Activated naive CD4-positive, alpha-beta T cell (primary cell): ENCODE measurements at places on chromosomes 6 and 20.

GRCh38 chr6:41080621-41081020 lies 7.8 kb downstream of the NFYA start:
- DNase-seq, result no peak

GRCh38 chr20:23637282-23638221 lies at the start of gene CST3:
Gene CST3, minus strand, starts transcription at chr20:23637955. Its CDS starts 93 bp downstream, at chr20:23637862.
- DNase-seq, result no peak

DNA sequence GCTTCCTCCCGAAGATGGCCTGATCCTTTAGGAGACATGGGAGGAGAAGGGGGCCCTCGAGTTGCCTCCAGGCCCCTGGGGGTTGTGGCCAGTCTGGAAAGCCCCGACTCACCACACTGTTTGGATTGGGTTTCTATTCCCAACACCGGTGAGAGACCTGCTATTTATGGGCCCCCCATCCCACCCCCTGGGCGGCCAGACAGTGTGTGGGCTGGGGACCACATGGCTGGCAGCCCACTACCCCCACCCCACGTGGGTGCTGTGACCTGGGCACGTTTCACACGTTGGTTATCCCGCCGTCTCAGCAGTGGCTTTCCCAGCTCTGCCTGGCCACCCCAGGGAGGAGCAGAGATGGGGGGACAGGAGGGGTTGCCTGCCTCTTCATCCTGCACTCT lies 116.1 kb downstream of the VEGFA start:
- DNase-seq, result no peak

DNA sequence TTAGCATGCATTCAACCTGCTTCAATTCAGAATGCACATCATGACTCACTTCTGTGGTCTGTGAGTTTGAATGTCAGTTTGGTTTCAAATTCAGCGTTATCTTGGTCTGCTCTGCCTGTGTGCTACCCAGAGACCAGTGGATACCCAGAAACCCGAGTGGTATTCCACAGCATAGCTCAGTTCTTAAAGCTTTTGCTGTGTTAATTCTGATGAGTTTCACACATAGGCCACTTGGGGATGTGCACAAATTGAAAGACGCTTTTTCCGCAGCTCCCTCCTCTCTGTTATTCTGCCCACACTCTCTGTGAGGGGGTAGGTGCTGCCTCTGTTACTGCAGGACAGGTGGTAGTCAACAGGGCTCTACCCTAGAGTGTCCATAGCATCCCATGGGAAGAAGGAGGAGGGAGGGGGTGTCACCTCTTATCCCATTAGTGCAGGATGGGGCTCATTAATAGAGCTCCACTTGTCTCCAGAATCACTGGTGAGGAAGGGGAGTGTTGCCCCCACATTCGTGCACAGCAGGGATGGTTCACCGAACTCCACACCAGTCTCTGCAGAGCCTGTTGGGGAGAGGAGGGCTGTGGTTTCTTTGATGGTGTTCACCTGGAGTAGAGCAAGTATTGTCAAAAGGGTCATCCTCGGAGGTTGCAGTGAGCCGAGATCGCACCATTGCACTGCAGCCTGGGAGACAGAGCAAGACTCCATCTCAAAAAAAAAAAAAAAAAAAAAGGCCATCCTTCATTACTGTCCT lies 29.2 kb upstream of the SDCBP2 start:
- no peak for DNase-seq

- no peak for DNase-seq
Measured at GRCh38 chr6:125570526-125570925, 178.9 kb upstream of the HEY2 start.

DNA sequence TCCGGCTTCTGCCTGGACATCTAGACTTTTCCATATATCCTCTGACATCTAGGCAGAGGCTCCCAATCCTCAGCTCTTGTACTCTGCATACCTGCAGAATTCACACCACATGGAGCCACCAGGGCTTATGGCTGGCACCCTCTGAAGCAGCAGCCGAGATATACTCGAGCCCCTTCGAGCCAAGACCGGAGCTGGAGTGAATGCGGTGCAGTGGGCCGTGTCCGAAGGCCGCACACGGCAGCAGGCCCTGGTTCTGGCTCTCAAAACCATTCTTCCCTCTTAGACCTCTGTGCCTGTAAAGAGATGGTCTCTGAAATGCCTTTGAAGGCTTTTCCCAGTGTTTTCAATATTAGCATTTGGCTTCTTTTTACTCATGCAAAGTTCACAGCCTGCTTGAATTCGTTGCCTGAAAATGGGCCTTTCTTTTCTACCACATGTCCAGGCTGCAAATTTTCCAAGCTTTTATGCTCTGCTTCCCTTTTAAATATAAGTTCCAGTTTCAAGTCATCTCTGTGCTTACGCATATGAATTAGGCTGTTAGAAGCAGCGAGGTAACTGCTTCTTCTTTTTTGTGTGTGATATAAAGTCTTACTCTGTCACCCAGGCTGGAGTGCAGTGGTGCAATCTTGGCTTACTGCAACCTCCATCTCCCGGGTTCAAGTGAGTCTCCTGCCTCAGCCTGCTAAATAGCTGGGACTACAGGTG lies 3.8 kb upstream of the SIRPB1 start:
- no peak for DNase-seq

GRCh38 chr6:108180776-108181175 lies 15.0 kb downstream of the NR2E1 start:
- no peak for DNase-seq

DNA sequence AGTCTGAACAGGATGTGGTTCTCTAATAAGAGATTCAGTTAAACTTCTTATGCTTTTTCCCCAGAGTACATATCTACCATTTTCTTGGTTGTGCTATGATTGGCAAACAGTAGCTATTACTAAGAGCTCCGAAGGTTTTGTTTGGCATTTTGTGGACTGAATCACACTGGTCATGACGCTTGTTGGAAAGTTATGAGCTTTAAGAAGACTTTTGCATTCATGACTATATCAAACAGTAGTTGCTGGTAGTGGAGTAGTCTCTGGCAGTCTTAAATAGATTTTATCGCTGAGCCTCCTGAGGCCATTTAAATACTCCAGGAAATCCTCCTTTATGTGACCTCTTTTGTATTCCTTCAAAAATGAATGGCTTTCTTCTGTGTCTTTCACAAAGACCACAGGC lies 40.8 kb downstream of the CCDC170 start:
- no peak for DNase-seq

GRCh38 chr20:50265245-50265946 lies 74.8 kb downstream of the CEBPB start:
- no peak for DNase-seq

GRCh38 chr6:157981132-157981394 lies 600 bp upstream of the SYNJ2 start:
- DNase-seq, result no peak

DNA sequence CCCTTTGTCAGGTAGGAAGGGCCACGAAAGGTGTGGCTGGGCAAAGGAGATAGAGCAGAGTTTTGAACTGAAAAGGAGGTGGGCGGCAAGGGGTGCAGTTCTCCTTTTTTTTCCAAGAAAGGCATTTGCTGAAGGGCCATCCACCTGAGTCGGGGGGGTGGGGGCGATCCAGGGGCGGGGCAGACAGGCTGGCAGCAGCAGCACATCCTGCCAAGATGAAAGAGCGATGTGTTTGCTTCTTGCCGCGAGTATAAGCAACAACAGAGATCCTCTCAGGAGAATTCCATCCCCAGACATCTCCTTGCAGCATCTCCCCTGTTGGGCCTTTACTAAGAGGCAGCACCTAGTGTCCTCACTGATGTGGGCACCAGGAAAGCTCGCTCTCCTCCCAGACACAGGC lies 516.5 kb downstream of the CD83 start:
- no peak for DNase-seq

- DNase-seq, result no peak
Measured at GRCh38 chr6:138289739-138290138, 71.4 kb upstream of the PBOV1 start.

- DNase-seq, result no peak
Measured at GRCh38 chr6:127554435-127555006, 22.5 kb upstream of the C6orf58 start.

GRCh38 chr6:40620574-40621240 lies 33.5 kb upstream of the LRFN2 start:
- DNase-seq, result no peak

DNA sequence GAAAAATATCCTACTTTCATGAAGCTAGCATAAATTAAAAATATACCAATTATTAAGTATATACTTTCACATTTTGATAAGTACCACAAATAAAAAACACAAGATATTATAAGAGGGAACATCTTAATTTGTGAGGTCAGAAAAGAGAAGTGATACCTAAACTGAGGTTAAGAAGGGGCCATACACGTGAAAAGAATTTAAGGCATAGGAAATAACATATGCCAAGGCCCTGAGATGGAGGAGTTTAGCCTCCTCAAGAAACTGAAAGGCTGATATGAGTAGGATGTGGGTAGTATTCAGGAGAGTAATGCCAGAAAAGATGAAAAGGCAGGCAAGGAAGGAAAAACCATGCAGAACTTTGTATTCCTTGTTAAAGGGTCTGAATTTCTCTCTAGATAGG lies 116.6 kb upstream of the HTR1E start:
- no peak for DNase-seq

DNA sequence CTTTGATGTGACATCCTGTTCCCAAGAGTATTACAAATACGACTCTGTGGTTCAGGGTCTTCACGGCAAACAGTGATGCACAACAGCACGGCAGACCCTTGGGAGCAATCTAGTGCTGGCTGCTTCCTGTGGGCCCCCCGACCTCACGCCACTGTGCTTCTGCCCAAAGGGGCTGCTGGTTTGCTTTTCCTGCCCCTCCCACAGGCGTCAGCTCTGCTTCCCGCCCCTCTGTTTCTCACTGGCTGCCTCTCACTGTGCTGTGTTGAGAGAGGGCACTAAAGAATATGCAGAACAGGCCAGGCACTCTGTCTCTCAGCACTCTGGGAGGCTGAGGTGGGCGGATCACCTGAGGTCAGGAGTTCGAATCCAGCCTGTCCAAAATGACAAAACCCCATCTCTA lies 554.5 kb upstream of the AGPAT4 start:
- no peak for DNase-seq

- no peak for DNase-seq
Measured at GRCh38 chr20:39042279-39043150, 80.4 kb downstream of the DHX35 start.

- no peak for DNase-seq
Measured at GRCh38 chr6:37971711-37972390, 152.3 kb downstream of the ZFAND3 start.

- DNase-seq, result no peak
Measured at GRCh38 chr6:71410164-71410566, 121.6 kb downstream of the OGFRL1 start.

DNA sequence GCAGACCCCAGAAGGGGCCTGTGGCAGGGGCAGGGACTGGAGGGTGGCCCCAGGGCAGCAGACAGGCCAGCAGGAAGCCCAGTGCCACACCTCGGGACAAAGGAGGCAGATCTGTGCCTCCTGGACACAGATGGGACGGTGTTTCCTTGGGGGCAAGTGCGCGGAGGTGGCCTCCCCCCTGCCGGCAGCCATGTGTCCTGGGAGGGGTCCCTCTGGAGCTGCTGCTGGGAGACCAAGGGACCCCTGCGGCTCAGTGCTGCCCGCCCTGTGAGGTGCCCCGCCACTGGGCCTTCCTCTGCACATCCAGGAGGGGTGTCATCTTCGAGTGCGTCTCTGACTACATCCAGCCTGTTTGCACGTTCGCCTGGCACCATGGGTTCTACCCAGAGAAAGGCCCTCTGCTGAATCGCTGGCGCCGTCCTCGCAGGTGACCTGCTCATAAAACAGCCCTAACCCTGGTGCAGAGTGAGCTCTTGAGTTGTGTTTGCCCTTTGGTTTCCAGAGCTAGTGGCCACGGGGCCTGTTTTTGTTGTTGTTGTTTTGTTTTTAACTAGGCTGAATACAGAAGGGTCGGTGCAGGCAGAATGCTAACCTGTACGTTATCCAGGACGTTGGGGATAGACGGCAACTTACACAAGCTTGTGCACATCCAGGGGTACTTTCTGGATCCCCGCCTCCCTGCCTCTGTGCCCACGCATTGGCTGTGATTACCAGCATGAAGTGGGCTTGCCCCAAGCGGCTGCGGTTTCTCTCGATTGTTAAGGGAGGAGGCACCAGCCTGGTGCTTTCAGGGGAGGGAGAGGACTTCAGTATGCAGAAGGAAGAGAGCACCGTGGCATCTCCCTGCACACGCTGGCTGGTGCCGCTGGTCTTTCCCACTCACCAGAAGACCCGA lies 1.3 kb upstream of the KCNQ2 start:
- no peak for DNase-seq
